ENCODE measurements at places on chromosomes 1 and 21.

GRCh38 chr1:25760871-25761270 lies 39.1 kb upstream of the SELENON start:
- DNase-seq = no peak

DNA sequence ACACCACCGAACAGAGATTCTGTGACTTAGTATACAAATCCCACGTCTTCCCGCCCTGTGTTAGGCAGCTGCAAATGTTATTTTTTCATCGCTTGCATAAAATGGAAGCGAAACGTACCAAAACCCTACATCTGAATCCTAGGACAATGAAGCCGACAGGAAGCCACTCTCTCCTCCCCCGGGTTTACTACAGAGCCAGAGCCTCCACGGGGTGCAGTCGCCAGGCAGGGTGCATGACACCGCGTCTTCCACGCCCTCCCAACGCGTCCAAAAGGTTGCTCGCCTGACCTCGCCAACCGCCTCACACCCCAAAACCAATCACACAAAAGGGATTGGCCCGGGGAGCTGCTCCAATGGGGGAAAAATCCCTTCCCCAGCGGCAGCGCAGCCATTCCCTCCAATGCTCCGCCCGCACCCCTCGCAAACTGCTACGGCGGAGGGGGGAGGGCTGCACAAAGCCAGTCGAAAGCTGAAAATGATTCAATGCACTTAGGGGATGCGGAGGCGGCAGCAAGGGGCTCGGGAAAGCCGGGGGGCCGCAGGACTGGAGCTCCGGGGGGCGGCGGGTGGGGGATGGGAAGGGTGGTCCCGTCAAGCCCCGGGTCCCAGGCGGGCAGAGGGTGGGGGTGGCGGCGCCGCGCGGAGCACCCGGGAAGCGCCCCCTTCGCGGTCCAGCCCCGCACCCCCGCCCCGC lies 701 bp downstream of the CEP170 start:
- DNase-seq = peak; percentile 45

DNA sequence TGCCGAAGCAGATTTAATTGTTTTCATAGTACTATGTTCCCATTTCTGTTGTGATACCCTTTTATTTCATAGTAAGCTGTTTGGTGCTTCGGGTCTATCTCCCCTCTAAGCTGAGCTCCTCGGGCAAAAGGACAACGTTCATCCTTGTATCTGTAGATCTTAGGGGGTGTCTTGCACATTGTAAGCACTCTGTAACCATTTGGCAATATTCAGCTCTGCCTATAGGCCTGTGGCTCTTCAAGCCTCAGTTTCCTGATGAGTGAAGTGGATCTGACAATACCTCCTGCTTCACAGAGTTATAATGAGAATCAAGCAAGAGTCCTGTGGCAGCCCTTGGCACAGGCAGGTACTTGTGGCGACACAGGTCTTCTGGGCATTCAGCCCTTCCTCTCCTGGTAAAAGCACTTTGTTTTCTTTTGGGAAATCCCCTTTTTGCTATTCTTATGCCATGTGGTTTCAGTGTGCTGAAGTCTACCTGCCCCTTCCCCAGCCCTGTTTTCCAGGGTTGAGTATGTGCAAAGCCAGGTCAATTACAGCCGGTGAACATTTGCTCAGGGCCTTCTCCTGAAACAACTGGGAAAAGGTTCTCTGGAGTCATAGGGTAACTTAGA lies 8.5 kb upstream of the EXO1 start:
- DNase-seq = no peak

DNA sequence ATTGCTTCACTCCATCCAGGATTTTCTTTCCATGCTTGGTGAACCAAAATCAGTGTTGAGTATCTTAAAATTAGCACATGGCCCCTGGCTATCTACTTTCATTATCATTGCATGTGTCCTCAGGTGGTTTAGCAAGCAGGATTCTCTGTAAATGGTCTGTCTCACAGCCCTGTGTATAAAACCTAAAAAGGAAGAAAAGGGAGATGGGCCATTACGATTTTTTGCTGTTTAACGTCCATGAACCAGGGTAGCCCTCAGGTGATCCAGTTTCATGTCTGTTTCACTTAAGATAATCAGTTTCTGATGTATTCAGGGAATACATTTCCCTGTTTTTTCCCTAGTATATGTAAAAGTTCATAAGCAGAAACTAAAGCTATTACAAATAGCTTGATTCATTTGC lies 238.2 kb downstream of the NFIA start:
- DNase-seq = no peak

GRCh38 chr1:19186001-19186400 lies 24.1 kb downstream of the UBR4 start:
- no peak for DNase-seq

Measured in T-helper 9 cell (primary cell).